ENCODE measurements at places on chromosomes 1 and 21.
A peak's percentile ranks its signal among the peaks of the same experiment; 100 is the strongest.

GRCh38 chr1:84377480-84378095, 20.7 kb upstream of the DNASE2B start:
- DNase-seq = no peak

DNA sequence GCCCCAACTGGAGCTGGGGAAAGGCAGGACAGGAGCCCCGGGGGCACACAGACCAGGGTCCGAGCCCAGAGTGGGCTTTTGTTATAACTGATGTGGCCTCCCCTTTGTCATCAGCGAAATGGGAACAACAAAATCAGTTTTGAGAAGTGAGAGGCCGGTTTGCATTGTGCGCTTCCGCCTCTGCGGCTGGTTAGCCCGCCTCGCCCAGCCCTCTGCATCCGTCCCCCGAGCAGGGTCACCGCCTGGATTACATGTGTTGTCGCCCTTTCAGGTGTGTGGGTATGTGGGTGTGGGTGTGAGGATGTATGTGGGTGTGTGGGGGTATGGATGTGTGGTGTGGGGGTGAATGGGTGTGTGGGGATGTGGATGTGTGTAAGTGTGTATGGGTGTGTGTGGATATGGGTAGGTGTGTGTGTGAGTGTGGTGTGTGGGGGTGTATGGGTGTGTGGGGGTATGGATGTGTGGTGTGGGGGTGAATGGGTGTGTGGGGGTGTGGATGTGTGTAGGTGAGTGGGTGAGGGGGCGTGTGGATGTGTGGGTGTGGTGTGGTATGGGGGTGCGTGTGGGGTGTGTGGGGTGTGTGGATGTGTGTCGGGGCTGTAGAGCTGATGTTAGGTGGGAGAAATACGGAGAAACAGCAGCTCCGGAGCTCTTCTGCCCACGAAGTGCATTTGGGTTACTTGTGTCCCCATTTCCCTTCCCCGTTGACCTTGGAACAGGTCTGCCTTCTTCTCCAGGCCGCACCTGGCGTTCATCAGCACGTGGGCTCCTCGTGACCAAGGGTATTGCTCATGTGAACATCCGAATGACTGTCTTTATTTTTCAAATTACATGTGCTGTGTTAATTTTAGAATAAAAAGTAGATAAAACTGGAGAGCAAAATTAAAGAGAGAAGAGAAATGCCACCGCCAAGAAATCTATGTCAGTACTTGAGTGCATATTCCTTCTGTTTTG, 67.6 kb downstream of the FHAD1 start:
- DNase-seq = no peak

GRCh38 chr1:19061798-19062197, 105.3 kb upstream of the IFFO2 start:
- DNase-seq = no peak

- DNase-seq = no peak
Measured at GRCh38 chr1:46816930-46817329, 18.1 kb downstream of the CYP4B1 start.

- DNase-seq = peak; percentile 80
Measured at GRCh38 chr1:89670163-89670562, 37.2 kb downstream of the LRRC8C start.

- DNase-seq = no peak
Measured at GRCh38 chr1:23964235-23964668, 4.6 kb downstream of the PNRC2 start.

DNA sequence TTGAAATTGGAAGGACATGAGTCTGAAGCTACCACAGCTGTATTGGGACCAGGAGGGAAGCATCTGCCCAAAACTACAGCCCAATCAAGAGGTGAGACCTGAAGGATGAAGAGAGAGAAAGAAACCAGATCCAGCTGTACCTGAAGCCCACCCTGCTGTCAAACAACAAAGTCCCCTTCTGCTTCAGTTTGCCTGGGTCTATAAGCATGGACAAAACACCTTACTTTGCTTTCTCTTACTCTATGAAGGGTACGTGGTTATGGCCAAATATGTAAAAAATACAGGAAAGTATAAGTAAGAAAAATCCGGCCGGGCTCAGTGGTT, 26.4 kb downstream of the TOMM20 start:
- DNase-seq = no peak

- DNase-seq = peak; percentile 82
Measured at GRCh38 chr1:21963477-21964217, 13.2 kb upstream of the CELA3B start.

GRCh38 chr1:94243665-94244064, 6.3 kb upstream of the ARHGAP29 start:
- no peak for DNase-seq

- DNase-seq = no peak
Measured at GRCh38 chr1:45282351-45282750, 44.3 kb upstream of the HPDL start.

DNA sequence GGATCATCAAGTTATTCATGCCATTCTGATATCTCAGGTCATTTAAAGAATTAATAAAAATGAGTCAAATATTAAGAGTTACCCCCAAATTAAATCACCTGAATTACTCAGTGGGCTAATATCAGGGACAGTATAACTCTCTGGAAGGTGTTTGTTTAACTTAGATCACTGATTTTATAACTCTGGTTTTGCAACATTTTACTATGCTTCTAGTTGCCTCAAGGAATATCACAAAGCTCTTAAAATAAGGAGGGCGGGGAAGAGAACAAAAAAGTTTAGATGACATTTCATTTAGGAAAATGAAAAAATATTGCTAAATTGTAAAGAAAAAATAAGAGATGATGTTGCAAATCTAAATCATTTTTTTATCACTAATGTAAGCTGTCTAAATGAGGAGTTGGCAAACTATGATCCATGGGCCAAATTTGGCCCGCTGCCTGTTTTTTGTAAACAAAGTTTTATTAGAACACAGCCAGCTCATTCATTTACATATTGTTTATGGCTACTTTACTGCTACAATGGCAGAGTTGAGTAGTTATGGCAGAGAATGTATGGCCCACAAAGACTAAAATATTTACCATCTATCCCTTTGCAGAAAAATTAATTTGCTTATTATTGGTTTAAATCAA, 31.9 kb upstream of the SLC19A2 start:
- no peak for DNase-seq

DNA sequence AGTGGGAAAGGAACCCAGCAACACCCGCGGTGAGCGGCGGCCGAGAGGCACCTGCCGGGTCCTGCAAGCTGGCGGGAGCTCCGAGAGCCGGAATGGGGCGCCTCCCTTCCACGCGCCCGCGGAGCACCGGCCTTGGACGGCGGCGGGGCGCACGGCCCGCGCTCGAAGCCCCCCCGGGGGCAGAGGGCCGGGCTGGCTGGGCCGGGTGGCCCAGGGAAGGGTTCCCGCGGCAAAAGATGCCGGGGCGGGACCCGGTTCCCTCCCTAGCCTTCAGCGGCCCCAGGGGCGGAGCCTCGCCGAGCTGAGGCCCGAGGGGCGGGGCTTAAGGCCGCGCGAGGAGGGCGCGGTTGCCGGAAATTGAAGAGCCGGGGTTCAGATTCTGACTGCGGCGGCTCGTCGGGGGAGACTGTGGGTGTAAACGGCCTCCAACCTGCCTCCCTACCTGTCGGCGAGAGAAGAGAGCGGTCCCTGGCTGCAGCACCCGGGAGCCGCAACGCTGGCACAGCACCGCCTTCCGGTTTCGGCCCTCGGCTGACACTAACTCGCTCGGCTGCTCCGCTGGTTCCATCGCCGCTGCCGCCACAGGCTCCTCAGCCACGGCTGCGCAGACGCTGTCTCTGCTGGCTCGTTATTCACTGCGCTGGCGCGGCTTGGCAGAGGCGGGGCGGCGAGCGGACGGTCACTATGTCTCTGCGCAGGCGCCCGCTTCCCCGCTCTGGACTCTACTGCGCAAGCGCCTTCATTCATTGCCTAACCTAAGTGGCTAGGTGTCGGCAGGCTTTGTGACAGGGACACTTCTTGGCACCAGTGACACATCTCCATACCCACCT, at the start of gene RABIF:
TSS of gene RABIF (minus strand) at position 619 of the 830 bp plus-strand sequence. CDS start at position 568, 51 bp downstream.
- DNase-seq = peak; percentile 98

DNA sequence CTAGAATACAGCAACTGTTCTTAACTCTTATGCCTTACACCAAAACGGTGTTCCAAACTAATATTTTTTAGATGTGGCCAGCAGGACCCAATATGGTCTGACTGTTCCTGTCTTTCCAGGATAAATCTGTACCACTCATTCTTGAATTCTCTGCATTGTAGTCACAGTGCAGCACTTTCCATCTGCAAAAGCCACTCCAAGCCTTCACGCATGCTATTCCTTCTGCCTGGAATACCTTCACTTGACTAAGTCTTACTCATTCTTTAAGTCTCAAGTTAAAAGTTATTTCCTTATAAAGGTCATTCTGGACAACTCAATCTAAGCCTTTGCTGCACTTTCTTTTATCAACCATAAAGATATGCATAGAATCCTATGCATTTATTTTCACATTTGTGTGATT, 1194.5 kb downstream of the PLA2G4A start:
- no peak for DNase-seq

DNA sequence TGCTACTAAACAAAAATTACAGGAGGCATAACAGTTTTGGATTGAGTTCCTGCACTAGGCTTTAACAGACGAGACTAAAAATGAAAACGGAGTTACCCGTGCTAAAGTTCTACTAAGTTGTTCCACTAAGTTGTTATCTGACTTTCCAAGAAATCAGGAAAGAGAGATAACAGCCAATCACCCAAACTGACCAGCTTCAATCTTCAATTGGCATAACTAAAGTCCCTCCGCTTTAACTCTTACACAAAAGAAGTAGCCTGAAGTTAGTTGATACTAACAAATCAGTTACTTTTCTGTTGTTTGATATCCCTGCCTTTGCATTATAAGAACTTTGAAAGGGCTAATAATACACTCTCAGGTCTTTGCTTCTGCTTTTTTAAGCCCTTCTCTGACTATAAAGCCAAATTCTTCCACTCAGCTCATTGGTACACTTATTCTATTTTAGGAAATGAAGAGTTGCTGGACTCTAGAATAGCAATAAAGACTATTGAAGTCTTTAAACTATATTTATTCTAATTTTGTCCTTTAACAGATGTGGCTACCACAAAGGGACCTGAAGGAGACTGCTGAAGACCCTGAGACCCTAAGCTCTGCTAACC, 61.3 kb downstream of the TESK2 start:
- no peak for DNase-seq

GRCh38 chr21:46190491-46191131, 6.4 kb upstream of the SPATC1L start:
- DNase-seq = no peak

All from CD4-positive, alpha-beta T cell treated with Interleukin-1 beta for 1 hour (primary cell).